Stimulated activated CD8-positive, alpha-beta memory T cell treated with anti-CD3 and anti-CD28 coated beads, Interleukin-4, amount 100 ng/mL, for 4 hours (primary cell): ENCODE measurements at places on chromosomes 4 and X.

DNA sequence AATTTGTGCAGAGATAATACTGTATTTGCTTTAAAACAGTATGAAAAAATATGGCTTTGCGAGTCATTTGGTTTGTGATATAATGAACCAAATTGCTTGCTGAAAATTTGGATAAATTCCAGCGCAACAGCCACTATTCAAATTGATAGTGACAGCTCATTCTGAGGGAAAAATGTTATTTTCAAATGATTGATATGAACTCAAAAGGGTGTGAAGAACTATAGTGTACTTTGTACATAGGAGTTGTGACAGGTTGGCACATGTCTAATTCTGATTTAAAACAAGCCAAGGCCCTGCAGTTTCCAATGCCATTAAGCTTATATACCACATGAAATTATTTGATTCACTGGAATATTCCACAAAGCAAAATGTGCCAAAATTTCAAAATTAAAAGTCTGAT, 1628.9 kb upstream of the AGA start:
- DNase-seq, result no peak

- no peak for DNase-seq
Observed at GRCh38 chr4:141169391-141169790, 36.1 kb upstream of the RNF150 start.

DNA sequence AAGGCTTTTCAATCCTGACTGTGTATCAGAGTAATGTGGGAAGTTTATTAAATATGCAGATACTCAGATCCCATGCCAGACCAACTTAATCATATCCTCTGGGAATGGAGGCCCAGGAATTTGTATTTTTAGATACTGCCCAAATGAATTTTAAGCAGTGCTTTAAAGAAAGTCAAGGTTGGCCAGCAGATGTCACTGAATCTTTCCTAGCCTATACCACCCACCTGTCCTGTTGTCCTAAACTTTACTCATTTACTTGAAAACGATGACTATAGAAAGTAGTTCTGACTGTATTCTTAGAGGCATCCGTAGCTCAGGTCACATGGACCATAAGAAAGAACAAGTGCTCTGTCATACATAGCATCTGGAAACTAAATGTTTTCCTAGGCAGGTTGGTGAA, 79.9 kb downstream of the AMOT start:
- no peak for DNase-seq

DNA sequence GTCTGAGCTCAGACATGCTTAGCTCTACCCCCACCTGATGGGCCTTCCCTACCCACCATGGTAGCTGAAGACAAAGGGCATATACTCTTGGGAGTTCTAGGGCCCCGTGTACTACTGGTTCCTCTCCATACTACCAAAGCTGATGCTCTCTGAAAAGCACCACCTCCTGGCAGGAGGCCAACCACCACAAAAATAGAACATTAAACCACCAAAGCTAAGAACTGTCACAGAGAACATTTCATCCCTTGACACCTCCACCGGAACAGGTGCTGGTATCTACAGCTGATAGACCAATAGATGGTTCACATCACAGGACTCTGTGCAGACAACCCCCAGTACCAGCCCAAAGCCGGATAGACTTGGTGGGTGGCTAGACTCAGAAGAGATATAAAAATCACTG, 13.4 kb downstream of the EDA2R start:
- no peak for DNase-seq

DNA sequence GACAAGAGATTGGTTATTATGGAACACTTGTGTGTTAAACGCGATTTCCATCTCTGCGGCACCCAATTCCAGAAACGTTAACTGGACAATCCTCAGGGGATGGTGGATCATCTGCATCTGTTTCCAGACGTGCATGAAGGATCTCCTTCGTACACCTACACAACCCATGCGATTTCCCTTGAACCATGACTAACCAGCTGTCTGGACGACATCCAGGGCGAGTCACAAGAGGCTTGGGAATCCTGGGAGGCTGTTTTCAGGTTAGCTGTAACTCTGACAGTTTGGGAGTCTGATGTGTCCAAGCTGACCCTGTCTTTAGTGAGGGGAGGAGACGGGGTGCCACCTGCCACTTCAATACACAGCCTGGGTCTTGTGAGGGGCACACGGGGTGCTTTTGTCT, 84.5 kb downstream of the GATB start:
- DNase-seq, result no peak

- no peak for DNase-seq
Observed at GRCh38 chrX:74371425-74372222, 49.7 kb upstream of the SLC16A2 start.

- no peak for DNase-seq
Observed at GRCh38 chrX:30793075-30793766, 95.8 kb downstream of the TAB3 start.

DNA sequence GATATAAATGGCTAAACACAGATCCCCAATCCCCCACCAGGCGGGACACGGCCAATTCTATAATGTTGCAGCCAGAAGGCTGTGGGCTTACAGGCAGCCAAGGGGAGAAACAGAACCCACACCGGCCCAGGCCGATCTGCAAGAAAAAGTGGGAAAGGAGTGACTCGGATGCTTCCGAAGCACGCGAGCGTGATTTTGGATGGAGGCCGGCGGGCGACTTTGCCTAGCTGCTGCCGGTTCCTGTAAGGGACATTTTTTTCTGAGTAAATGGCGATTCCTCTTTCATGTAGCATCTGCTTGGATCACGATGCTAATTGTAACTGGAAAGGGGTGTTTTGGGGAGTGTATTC, 470.2 kb downstream of the PCDH19 start:
- no peak for DNase-seq

DNA sequence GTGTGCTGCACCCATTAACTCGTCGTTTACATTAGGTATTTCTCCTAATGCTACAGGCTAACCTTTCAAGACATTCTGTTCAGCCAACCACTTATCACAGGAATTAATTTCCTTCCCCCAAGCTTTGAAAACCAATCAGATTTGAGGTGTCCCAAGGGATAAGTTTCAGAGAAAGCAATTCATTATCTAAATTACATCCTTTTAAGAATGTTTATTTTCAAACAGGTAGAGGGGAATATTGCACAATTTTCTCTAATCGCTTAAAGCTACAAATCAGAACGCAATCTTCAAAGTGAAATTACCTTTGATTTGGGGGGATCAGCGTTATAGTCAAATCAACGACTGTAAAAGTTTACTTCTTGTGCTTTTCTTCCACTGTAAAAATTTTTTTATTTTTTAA, 1.6 kb downstream of the CLOCK start:
- DNase-seq, result no peak

DNA sequence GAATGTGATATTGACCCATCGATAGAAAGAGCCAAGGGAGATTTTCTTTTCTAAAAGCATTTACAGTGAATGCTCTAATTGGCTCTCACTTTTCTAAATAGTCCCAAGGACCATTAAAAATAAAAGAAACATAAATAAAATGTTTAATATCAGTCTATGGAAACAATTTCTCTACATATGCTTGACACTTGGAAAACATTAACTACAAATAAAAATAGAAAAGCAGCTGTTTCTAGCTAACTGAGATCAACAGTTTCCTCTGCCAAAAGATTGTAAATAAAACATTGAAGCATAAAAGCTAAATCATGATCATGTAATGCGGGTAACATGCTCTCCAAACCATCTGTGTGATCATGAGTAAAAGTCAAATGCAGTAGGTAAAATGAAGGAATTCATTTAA, 49.7 kb downstream of the CORIN start:
- DNase-seq, result no peak

GRCh38 chrX:30949554-30949953, 60.5 kb upstream of the TAB3 start:
- DNase-seq, result no peak

DNA sequence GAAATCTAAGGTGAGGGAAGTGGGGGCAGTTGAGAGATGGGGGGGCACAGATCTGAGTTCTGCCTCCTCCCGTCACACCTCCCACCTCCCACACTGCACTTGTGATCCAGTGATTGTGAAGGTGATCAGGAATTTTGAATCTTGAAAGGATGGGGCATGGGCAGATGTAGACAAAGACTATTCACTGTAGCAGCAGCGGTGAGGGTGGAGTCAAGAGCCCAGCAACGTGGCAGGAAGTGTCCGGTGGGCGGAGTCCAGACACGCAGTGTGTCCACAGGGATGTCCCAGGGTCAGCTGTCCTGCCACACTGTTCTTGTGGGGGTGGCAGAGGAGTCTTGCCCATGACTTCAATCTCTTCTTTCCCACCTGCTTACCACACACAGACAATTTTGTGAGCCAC, 330.5 kb upstream of the GALNT7 start:
- no peak for DNase-seq

DNA sequence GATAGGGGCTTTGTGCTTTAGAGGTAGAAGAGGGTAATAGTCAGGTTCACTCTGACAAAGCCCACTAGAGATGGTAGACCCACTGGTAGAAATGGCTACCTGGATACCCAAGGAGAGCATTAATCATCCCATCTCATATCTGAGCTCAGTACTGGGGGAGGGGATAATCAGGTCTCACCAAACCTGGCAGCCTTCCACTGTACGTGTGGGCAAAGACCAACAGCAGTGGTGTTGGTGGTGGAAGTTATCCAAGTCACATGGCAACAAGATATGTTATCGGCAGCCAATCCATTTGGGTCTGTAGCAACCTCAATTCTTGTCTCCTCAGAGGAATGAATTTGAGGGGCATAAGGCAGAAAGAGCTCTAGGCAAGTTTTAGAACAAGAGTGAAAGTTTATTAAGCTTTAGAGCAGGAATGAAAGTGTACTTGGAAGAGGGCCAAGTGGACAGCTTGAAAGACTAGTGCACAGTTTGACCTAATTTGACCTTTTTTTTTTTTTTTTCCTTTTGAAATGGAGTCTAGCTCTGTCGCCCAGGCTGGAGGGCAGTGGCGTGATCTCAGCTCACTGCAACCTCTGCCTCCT, 67.0 kb upstream of the CXCL13 start:
- DNase-seq, result no peak
